ENCODE measurements at places on chromosomes 3 and 15. TPM values are rescaled to one million over a fixed set of nuclear protein-coding genes. Genes with fewer than 3 reads are reported as not detected.

DNA sequence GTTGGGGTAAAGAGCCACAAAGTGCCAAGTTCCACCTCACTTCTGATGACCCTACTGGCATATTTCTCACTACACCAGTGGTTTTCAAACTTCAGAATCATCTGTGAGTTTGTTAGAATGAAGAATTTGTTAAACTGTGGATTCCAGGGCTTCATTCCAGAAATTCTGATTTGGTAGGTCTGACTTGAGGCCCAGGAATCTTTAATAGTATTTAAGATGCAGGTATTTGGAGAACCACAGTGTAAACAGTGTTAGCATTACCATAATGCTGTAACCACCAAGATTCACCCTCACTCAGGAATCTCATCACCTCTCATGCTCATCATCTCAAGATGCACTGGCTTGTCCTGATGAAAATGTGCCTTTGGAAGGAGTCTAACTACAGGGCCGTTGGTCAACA lies 6.0 kb downstream of the KCNMB3 start:
- no peak for DNase-seq
- H3K27ac ChIP-seq = no peak overlapping the region
- no peaks in the 10 kb centered on the region for H3K36me3 ChIP-seq
- no peaks in the 10 kb centered on the region for H3K4me1 ChIP-seq
- no peak overlapping the region for H3K4me3 ChIP-seq
- no peaks in the 10 kb centered on the region for H3K27me3 ChIP-seq

- H3K36me3 ChIP-seq = no peaks in the 10 kb centered on the region
- no peak for DNase-seq
- no peaks in the 10 kb centered on the region for H3K4me1 ChIP-seq
- H3K27ac ChIP-seq = no peak overlapping the region
- H3K27me3 ChIP-seq = no peaks in the 10 kb centered on the region
Measured at GRCh38 chr3:182862159-182862860, 69.0 kb downstream of the ATP11B start.

GRCh38 chr15:96262549-96263489 lies 67.7 kb upstream of the NR2F2 start:
- H3K4me3 ChIP-seq = no peak overlapping the region
- H3K27me3 ChIP-seq = no peaks in the 10 kb centered on the region
- no peaks in the 10 kb centered on the region for H3K36me3 ChIP-seq
- H3K27ac ChIP-seq = no peak overlapping the region
- H3K4me1 ChIP-seq = no peaks in the 10 kb centered on the region
- DNase-seq = no peak

DNA sequence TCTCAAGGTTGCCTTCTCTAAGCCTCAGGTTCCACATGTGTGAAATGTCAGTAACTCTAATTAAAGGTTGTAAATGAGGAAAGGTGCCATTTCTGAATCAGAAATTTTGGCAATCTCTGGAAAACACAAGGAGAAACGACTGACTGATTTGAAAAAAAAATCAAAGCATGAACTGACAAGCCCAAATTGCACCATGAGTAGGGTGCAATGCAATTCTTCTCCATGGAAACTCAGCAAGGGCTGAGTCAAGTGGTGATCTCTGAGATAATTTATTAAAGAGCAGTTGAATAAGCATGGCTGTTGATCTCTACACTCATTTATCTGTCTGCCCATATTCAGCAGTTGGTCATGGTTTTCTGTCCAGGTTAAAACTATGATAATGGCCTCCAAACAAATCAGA lies 201.6 kb upstream of the CMC1 start:
- no peaks in the 10 kb centered on the region for H3K36me3 ChIP-seq
- H3K27ac ChIP-seq = no peak overlapping the region
- H3K4me1 ChIP-seq = no peaks in the 10 kb centered on the region
- no peak overlapping the region for H3K4me3 ChIP-seq
- DNase-seq = no peak

Gene PATL2
- 1.7 TPM for total RNA-seq

- DNase-seq = no peak
- H3K4me3 ChIP-seq = no peak overlapping the region
- no peaks in the 10 kb centered on the region for H3K4me1 ChIP-seq
- H3K36me3 ChIP-seq = no peaks in the 10 kb centered on the region
Measured at GRCh38 chr3:15277861-15278500, 54.4 kb downstream of the SH3BP5 start.

Measured in left lung (tissue), 14 donors.